ENCODE measurements at places on chromosomes 5 and 9. TPM values are rescaled to one million over a fixed set of nuclear protein-coding genes. Genes with fewer than 3 reads are reported as not detected.

NXNL2 gene
- total RNA-seq, result 0.41 TPM

PCDHA11 gene
- 29.3 TPM for total RNA-seq

SLC30A5 gene
- total RNA-seq, result 66.0 TPM

CDC20B gene
- not detected for total RNA-seq

ADGRD2 gene
- not detected for total RNA-seq

TUSC1 gene
- total RNA-seq, result 12.2 TPM

DNA sequence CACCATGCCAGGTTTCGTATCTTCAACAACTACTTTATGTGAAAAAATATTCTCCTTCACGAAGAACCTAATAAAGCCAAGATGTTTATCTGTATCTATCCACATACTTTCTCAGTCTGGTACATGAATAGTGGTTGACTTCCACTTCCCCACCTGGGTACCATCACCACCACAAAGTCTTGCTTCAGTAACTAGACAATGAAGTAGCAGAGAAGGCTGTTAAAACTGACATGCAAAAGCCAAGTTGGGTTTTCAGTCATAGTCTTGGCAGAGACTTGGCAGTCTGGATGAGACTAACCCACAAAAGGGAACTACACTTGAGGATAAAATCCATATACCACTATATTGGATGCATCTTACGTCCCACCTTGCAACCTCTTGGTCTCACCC lies 5.0 kb downstream of the P4HA2 start:
- DNase-seq, result no peak

- DNase-seq, result no peak
Observed at GRCh38 chr9:88932766-88933165, 58.5 kb upstream of the S1PR3 start.

DNA sequence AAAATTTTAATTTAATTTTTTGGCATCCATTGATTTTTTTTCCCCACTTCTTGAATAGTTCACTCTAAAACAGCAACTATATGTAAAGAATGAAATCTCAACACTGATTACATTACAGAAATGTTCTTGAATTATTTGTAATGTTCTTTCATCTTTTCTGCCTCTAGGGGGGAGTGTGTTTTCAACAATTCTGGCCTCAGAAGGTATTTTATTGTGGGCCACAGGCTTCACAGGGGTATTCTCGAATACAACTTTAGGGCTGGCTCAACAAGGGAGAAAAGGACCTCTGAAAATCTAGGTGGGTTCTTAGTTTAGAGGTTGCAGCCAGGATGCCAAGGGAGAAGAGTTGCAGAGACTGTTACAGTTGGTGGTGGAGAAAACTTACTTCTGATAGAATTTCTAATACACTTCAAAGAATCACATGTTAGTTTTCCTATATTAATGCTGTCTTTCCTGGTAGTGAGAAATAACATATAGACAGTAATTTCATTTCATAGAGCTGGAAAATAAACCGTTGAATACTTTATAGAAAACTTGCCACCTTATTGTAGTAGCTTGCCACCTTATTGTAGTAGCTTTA lies 3.6 kb upstream of the NPR3 start:
- DNase-seq, result no peak

DNA sequence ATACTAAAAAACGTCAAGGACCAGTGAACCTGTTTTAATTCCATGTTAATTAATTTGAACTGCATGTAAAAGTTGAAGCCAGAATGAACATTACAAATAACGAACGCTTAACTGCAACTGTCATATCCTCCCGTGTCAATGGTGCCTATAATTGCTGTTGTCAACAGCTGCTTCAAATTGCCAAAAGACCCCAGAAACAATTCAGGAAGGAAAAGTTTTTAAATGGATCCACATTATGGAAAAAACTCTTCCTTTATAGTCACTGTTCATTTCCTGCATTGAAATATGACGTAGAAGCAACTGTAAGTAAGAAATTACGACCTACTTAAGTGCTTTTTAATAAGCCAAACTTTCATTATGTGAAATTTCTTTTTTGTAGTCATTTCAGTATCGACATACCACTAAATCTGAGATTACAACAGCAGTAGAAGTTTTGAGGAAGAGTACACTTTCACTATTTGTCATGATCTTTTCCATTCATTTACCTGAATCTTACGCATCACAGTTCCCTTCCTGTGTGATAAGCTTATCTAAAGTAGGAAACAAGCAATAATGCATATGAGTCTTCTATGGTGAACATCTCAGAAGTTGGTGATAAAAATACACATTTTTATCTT lies 37.8 kb downstream of the MEF2C start:
- DNase-seq, result no peak

GRCh38 chr9:124769549-124770358 lies 1.4 kb downstream of the NR6A1 start:
- DNase-seq, result no peak

GRCh38 chr5:58018016-58018415 lies 441.9 kb downstream of the PLK2 start:
- DNase-seq, result no peak

- DNase-seq, result no peak
Observed at GRCh38 chr5:37823433-37824152, 16.2 kb downstream of the GDNF start.

Measured in frontal cortex (tissue), 4 donors.